ENCODE measurements at places on chromosomes 7 and 10.

- H3K4me3 ChIP-seq: no peak overlapping the region
- H3K27me3 ChIP-seq: no peaks in the 10 kb centered on the region
- no peak for DNase-seq
- no peaks in the 10 kb centered on the region for H3K36me3 ChIP-seq
- H3K27ac ChIP-seq: no peak overlapping the region
These were observed 28.1 kb upstream of the CREB3L2 start for GRCh38 chr7:138029941-138030340.

- no peak overlapping the region for H3K27ac ChIP-seq
- H3K4me3 ChIP-seq: no peak overlapping the region
- H3K4me1 ChIP-seq: no peaks in the 10 kb centered on the region
- H3K27me3 ChIP-seq: no peaks in the 10 kb centered on the region
- no peaks in the 10 kb centered on the region for H3K36me3 ChIP-seq
These were observed 17.4 kb upstream of the GPR141 start for GRCh38 chr7:37666026-37666799.

- DNase-seq: no peak
- H3K36me3 ChIP-seq: no peaks in the 10 kb centered on the region
- no peak overlapping the region for H3K27ac ChIP-seq
These were observed 508.8 kb downstream of the TYW1 start for GRCh38 chr7:67505449-67505848.

- no peaks in the 10 kb centered on the region for H3K27me3 ChIP-seq
- H3K4me1 ChIP-seq: peaks cover 4% of the 10 kb centered on the region
- no peak for DNase-seq
These were observed 24.2 kb downstream of the AKR1B1 start for GRCh38 chr7:134434701-134435100.

DNA sequence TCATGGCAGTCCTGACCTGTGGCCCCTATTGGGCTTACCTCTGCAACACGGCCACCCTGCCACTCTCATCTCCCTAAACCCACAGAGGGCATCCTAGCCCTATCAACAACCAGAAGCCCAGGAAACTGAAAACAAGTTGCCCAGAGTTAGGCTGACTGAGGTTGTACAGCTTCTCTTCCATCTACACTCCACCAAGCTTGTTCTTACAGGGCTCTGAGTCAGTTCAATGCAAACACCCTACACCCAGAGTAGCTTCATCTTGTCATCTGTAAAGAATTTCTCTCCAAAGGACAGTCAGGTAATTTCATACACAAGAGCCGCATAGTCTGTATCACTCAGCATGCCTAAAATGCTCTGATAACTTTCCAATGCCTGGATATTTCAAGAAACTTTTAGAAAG is 175.4 kb downstream of the ARID5B start:
- no peaks in the 10 kb centered on the region for H3K36me3 ChIP-seq
- peaks cover 34% of the 10 kb centered on the region for H3K4me1 ChIP-seq
- peak overlapping the region; percentile 7 for H3K27ac ChIP-seq
- H3K4me3 ChIP-seq: no peak overlapping the region
- H3K27me3 ChIP-seq: no peaks in the 10 kb centered on the region

DNA sequence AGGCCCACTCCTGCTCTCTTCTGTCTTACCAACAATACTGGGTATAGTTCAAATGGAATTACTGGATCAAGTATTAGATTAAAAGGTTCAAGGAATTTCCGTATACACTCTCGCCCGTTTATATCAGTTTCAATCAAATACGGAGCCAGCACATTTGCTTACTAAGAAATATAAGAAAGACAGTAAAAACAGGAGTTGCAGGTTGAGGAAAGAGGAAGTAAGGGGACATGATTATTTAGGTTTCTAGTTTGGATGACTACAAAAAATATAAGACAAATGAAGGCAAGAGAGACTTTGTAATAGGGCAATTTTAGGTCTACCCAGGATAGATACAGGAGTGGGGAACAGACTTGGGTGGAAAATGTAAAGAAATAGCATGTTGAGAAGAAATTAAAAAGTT is 109.9 kb upstream of the ABI1 start:
- H3K36me3 ChIP-seq: no peaks in the 10 kb centered on the region
- H3K27ac ChIP-seq: no peak overlapping the region
- H3K4me1 ChIP-seq: no peaks in the 10 kb centered on the region
- H3K4me3 ChIP-seq: no peak overlapping the region

DNA sequence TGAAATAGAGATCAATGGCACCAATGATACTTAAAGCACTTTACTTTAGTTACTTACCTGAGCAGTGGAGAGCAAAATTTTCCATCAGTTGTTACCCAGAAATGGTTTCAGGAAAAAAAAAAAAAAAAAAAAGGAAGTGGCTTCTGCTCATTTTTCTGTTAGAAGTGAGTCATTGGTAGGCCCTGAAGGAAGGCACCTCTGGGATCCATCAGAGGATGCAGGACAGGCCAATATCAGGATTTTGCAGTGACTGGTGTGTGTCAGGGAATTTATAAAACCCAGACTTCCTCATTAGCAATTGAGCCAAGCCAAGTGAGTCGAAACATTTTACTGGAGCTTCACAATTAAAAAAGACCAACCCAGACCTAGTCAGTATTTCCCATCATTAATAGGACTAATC is 2.3 kb upstream of the SMIM30 start:
- H3K4me3 ChIP-seq: no peak overlapping the region
- DNase-seq: no peak
- H3K27me3 ChIP-seq: no peaks in the 10 kb centered on the region
- H3K36me3 ChIP-seq: no peaks in the 10 kb centered on the region
- no peak overlapping the region for H3K27ac ChIP-seq

- H3K27ac ChIP-seq: no peak overlapping the region
- H3K4me3 ChIP-seq: no peak overlapping the region
- DNase-seq: no peak
- no peaks in the 10 kb centered on the region for H3K4me1 ChIP-seq
These were observed 232.2 kb downstream of the CRPPA start for GRCh38 chr7:16189026-16189715.

Data from ovary (tissue), 10 donors.